Muscle of arm (tissue), 14 donors: ENCODE measurements at places on chromosomes 11 and 22. TPM values are rescaled to one million over a fixed set of nuclear protein-coding genes. Genes with fewer than 3 reads are reported as not detected.

DNA sequence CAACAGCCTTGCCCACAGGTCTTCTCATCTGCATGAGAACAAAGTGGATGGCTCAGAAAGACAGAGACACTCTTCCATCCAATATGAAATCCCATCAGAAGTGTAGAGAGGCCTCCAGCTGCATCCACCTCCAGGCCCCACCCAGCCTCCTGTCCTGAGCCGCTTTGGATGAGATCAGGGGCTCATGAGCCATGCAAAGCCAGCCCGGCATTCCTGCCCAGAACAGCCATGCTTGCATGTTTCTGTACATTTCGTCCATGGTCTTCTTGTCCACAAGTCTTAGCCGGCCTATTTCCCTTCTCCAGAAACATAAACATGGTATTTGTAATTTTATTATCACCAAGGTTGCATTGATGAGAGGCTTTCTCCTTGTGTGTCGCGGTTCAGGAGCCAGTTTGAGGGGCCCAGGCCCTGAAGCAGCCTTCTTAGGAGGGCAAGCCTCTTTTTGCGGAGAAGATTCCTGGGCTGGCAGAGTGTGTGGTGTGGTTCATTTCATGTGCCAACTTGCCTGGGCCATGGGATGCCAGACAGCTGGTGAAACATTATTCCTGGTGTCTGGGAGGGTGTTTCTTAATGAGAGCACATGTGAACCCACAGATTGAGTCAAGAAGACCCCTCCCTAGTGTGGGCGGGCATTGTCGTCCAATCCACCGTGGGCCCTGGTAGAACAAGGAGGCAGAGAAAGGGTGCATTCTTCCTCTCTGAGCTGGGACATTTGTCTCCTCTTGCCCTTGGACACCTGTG lies 928.9 kb downstream of the TBC1D22A start:
- no peak for DNase-seq

GRCh38 chr11:88300888-88301487 lies 36.5 kb downstream of the CTSC start:
- no peak for DNase-seq

Gene C11orf21
- polyA plus RNA-seq: 1.7 TPM

DNA sequence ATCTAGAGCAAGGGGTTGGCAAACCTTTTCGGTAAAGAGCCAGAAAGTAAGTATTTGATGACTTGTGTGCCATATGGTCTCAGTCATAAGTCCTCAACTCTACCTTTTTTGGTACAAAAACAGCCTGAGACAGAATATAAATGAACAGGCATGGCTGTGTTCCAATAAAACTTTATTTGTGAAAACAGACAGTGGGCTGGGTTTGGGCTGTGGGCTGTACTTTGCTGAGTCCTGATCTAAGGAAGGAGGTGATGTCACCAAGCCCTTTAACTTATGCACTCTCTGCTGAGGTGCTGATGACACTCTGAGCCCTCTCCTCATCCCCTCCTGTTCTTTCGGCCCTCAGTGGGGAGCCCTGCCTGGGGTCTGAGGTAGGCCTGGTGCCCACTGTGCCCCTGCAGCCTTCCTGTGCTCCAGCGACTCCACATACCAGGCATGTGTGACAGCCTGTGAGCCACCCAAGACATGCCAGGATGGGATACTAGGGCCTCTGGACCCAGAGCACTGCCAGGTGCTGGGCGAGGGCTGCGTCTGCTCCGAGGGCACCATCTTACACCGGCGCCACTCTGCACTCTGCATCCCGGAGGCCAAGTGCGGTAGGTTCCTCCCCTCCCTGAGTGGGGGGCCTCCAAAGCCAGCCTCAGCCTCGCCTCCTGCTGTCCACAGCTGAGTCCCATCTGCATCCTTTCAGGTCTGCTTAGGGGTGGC lies 85.9 kb upstream of the MYOD1 start:
- no peak for DNase-seq

GRCh38 chr22:30123463-30123862 lies 43.2 kb downstream of the HORMAD2 start:
- DNase-seq: no peak
